ENCODE measurements at places on chromosomes 12 and 14.

GRCh38 chr12:579420-580110 is 83.7 kb downstream of the NINJ2 start:
- no peak for DNase-seq

DNA sequence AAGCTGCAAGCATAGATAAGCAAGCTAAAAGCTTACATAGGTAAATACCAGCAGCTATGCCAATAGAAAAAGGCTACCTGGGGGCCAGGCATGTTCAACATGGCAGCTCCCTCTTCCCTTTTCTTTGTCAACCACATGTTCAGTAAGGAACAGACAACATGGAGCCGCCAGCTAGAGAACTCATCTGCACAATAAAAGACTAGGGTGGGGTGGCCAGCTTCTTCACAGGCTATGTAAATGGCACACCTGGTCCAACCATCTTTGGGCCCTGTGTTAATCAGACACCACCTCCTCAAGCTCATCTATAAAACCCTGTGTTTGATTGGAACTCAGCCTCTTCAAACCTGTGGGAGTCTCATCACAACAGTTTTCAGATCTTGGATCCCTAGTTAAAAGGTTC is 129.7 kb upstream of the TMPO start:
- DNase-seq, result no peak

DNA sequence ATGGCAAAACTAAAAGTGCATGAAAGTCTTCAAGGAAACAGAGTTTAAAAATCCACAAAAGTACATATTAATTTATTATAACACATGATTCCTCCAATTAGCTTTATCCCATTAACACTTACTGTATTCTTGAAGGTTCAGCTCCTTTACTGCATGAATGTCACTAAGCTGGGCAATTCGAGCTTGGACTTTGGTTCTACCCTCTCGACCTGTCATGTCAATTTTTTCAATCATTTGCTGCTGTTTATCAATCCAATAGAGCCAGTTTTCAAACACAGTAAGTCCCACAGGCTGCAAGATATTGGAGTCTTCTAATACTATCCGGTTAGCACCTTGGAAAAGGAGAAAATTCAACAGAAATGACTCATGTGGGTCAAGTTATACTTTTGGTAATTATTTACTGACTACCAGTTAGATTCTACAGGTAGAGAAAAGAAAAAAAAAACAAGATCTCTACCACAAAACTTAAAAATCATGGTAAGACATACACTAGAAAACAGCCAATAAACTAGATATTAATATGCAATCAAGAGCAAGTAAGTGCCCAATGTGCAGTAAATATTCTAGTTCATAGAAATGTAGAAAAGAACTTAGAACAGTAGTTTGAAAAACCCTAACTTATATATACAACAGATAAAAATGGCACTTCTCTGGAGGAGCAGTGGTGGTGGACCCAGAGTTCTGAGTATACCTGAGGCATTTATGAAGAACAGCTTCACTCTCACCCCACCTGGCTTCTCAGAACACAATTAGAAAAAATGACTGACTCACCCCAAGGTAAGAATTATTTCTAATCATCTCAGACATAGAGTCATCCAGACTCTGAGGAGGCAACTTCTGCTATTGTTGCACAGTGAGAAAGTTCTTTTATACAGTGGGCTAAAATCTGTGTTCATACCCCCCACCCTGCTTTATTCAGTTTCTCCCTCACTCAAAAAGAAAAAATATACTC is 67.7 kb downstream of the BCL2L14 start:
- no peak for DNase-seq

DNA sequence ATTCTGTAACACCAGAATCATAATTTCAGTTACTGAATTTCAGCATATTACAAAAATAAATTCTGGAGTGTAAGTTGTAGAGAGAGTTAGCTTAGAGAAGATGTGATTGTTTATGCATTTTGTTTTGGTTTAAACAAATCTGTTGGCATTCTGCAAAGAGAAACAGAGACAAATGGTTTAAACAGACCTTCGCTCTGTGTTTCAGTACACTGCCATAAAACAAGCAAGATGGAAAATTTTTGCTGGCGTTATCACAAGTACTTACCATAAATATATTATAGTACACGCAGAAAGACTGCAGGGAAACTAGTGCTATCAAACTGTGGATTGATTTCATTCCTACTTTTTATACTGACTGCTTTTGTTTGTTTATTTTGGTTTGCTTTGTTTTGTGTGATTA is 850.3 kb upstream of the FOXG1 start:
- no peak for DNase-seq

DNA sequence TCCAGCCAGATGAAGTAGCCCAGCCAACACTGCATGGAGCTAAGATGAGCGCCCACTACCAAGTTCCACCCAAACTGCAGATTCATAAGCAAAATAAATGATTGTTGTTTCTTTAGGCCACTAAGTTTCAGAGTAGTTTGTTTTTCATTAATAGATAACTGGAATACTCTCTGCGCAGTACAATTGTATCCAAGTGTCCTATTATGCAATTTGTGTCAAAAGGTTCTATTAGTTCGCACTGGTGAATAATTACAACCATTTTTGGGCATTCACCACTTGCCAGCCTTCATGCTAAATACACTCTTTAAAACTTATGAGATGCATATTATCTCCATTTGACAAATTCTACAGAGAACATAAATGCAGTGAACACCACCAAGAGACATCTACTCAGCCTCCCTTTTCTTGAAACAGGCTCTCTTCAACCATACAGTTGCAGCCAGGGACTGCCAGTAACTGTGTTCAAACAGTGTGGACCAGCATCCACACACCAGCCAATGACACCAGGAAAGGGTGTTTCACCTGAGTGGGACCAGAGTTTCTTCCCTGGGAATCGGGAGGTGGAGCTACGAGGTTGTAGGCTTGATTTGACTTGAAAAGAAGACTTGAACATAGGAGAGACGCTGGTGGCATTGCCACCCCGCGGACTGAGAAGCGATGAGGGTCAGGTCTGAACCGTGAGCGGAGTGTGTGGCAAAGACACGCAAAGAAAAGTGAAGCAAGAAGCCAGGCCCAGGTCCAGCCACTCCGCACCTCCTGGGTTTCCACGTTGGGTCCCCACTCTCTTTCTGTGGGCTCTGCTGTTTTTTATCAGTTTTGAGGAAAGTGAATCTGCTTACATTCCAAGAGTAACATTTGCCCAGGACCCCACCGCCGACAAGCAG is 53.0 kb upstream of the FZD10 start:
- DNase-seq, result no peak

GRCh38 chr12:121248622-121249021 is 38.7 kb downstream of the P2RX4 start:
- DNase-seq, result no peak

DNA sequence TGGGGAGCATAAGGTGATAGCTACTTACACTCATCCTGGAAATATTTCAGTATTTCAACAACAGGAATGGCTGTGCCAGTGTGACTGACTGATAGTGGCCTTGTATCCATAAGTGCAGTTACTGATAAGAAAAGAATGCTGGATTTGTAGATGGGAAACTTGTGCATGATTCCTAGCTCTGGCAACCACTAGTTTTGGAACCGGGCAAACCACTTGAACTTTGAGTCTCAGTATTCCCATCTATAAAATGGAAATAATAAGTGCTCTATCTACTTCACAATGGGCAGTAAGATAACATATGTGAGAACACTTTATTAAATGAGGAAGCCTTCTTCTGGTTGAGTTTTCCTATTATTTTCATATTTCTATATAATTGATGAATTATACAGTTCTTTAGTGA is 77.2 kb downstream of the TPH2 start:
- DNase-seq, result no peak

GRCh38 chr12:100833282-100833681 is 38.7 kb downstream of the ANO4 start:
- DNase-seq, result no peak

GRCh38 chr14:32900547-32900946 is 38.1 kb upstream of the NPAS3 start:
- DNase-seq, result no peak

DNA sequence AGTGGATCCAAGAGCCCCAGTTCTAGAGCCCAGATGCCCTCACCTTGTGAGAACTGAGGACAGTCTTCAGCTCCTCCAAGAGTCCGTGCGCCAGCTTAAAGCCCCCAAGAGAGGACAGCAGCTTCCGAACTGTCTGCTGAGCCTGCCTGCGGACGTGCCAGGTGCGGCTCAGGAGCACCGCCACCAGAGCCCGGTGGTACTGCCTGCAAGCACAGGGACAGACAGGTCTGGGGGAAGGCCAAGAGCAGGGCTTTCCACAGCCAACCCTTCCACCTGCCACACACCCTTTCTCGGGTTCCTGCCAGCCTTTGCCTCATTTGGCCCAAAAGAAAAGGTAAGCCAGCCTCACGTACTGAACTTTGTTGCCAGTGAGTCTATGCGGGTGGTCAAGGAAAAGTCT is 30.2 kb downstream of the GCN1 start:
- no peak for DNase-seq

GRCh38 chr14:102848830-102849525 is 71.7 kb downstream of the TRAF3 start:
- DNase-seq, result no peak

DNA sequence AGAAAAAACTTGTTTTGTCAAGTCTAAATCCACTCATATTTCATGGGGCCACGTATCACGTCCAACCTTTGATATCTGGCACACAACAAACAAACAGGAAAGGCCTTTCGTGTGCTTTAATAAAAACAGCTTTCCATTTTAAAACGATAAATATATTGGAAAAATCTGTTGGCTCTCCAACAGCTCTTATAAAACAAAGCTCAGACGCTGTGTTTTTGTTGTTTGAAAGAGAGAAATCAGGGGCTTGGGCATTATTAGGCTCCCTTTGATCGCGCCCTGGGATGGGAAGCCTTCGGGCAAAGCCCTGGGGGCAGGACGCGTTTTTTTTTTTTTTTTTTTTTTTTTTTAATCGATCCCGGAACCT is 429 bp upstream of the PLEKHA5 start:
- no peak for DNase-seq

DNA sequence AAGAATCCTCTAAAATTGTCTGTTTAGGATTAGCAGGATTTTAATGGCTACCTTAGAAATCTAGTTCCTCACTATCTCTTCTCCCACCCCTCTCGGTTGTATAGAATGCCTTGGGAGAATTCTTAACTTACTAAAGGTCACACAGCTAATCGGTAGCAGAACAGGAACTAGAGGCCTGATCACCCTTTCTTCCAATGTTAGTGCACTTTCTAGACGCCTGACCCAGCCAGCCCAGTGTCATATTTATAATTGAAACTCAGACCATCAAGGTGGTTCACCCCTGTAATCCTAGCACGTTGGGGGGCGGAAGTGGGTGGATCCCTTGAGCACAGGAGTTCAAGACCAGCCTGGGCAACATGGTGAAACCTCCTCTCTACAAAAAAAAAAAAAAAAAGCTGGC is 1.7 kb downstream of the TIGAR start:
- no peak for DNase-seq

DNA sequence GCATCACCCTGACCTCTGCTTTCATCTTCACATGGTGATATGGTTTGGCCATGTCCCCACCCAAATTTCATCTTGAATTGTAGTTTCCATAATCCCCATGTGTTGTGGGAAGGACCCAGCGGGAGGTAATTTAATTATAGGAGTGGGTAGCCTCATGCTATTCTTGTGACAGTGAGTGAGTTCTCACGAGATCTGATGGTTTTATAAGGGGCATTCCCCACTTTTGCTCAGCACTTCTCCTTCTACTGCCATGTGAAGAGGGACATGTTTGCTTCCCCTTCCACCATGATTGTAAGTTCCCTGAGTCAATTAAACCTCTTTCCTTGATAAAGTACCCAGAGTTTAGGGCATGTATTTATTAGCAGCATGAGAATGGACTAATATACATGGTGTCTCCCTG is 38.2 kb downstream of the TMBIM6 start:
- DNase-seq, result no peak

GRCh38 chr12:64733857-64734256 is 25.3 kb downstream of the GNS start:
- DNase-seq, result no peak

DNA sequence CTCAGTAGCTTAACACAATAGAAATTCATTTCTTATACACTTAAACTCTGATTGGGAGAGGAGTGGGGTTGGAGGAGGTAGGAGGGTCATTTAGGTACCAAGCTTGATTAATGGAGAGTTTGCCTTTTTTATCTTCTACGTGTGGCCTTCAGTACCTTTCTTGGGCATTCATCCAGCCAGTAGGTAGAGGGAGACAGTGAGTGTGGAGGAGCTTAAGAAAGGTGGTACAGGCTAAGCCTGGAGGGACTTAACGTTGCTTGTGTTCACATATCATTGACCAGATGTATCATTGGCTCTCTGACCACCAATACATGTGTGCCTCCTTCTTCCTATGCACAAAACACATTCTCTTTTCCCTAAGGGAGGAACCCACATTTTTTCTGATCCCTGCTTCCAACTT is 232.9 kb upstream of the CRY1 start:
- DNase-seq, result no peak

GRCh38 chr12:113232840-113233585 is 11.7 kb downstream of the TPCN1 start:
- peak; percentile 23 for DNase-seq

DNA sequence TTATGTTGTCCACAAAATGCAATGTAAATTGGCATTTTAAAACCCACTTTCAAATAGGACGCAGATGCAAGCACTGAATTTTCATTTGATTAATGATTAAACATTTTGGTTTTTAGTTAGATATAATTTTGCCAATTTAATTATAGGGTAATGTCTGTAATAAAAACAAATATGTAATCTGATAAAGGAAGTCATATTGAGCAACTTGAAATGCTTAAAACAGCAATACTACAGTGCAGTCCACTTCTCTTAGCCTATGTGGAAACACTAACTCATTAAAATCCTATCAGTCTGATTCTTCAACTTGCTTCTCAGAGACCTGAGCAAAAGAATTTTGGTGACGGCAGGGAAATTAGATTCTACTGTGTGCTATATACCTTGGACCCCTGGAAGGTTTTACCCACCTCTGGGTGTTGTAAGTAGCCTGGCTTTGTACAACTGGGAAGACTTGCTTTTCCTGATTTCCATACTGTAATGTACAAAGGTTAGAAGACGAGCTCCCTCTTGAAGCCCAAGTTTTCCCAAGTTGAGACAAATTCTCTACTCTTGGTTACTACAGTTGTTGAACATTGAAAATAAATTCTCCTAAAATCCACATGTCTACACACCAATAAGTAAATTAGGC is 4.1 kb downstream of the TRHDE start:
- no peak for DNase-seq

GRCh38 chr12:1332327-1332726 is 262.1 kb downstream of the FBXL14 start:
- no peak for DNase-seq

GRCh38 chr14:74571901-74572725 is 39.9 kb downstream of the LTBP2 start:
- DNase-seq, result no peak

GRCh38 chr12:109131154-109132050 is 15.0 kb downstream of the ACACB start:
- no peak for DNase-seq

GRCh38 chr12:87782838-87783237 is 246.4 kb downstream of the C12orf50 start:
- DNase-seq, result no peak
